ENCODE measurements at places on chromosomes 12 and 14.

- DNase-seq = no peak
These were observed 96.7 kb upstream of the PPP4R3A start for GRCh38 chr14:91606851-91607250.

DNA sequence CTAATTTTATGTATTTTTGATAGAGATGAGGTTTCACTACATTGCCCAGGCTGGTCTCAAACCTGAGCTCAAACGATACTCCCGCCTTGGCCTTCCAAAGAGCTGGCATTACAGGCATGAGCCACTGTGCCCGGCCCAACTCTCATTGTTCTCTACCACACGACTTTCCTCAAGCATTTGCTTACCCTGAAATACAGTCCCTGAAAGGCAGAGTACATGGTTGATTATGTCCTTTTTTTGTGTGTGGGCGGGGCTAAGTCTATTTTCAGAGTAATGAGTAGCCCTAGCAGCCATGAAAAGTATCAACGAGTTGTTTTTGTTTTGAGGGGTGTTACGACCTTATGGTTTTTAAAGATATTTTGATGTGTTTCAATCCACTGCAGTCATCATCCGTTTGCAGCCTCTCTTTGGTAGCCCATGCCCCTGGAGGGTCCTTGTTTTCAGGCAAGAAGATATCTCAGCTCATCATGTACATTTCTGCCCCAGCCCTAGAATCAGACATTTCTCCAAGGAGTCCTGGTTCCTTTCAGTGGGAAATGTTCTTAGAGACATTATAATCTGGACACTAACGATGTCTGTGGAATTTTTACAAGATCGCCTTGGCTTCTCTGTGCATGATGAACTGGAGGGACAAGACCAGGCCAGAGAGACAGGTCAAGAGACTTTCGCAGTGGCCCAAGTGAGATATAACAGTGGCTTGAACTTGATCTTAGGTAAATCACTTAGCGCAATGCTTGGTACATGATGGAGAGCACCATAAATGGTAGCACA is 8.7 kb downstream of the ACACB start:
- DNase-seq = no peak

GRCh38 chr14:46344327-46344937 is 307.1 kb downstream of the RPL10L start:
- DNase-seq = peak; percentile 13

DNA sequence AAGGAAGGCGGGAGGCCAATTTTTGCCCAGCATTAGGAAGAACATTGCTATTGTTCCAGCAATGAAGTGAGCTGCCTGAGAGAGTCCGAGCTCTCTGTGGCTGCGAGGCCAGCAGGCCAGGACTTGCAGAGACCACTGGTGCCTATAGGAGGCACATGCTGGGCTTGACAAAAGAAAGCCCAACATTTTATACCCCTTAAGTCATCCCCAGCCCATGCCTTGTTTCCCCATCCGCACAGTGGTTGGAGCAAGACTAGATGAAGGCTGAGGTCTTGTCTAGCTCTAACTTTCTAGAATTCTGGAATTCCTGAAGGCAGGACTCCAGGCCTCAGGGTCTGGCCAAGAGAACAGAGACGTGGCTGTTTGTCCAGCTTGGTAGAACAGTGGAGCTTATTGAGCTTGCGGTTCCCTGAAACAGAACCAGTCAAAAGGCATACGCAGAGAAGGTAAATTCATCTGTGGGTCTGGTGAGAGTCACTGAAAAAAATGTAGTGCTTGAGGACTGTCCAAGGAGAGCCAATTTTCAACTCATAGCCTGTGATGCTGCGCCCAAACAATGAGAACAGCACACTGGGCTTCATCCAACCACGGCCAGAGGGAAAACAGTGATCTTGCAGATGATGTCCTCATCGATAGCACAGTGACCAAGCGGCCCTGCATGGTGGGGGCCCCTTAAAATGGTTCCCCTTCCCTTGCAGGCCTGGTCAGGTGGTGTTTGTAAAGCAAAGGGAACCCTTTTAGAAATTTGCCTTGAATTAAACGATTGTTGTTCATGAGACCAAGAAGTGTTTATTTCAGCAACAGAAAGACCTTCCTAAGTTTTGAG is 27.1 kb upstream of the COL2A1 start:
- no peak for DNase-seq

GRCh38 chr12:53185582-53186153 is 4.9 kb upstream of the CSAD start:
- no peak for DNase-seq

DNA sequence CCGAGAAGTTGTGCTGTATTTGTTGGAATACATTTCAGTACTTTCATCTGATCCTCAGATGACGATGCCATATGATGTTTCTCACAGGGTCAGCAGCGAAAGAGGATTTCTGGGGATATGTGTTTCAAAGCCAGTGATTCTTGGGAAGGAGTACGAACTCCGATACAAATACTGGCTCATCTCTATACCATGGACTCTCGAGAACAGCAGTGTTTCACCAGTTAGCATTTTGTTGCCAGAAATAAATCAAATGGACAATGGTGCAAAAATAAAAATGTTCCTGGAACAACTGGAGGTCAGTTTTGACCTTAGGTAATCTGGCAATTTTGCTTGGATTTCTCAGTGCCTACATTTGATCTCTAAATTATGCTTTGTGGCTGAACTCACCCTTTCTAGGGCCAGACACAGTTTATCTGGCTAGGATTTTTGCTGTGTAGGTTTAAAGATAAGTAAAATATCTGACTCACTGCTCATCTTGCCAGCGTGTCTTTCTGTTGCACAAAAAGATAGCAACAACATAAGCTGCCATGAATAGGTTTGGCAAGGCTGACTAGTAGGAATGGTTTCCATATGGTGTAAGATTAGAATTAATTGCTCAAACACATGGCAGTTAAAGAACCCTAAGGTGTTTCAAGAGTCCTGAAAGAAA is 11.0 kb upstream of the MGP start:
- DNase-seq = no peak

DNA sequence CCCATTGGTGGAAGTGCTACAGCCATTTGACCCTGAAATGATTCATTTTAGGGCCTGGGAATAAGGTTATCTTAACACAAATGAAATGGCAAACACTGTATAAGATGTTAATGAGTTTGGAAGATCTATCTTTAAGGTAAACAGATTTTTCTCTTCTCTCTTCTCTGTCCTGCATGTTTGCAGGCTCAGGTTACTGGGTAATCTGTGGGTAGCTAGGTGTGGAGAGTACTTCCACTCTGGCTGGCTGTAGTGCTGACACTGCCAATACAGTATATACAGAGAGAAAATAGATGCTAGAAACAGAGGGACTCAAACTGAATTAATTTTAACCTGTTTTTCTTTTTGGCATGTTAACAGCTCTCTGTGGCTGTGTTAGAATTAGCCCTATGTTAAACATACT is 84.6 kb downstream of the SLC38A6 start:
- no peak for DNase-seq

- DNase-seq = no peak
These were observed 113.6 kb upstream of the EEA1 start for GRCh38 chr12:93042684-93043083.

GRCh38 chr14:91009501-91010152 is 50.8 kb downstream of the RPS6KA5 start:
- no peak for DNase-seq

DNA sequence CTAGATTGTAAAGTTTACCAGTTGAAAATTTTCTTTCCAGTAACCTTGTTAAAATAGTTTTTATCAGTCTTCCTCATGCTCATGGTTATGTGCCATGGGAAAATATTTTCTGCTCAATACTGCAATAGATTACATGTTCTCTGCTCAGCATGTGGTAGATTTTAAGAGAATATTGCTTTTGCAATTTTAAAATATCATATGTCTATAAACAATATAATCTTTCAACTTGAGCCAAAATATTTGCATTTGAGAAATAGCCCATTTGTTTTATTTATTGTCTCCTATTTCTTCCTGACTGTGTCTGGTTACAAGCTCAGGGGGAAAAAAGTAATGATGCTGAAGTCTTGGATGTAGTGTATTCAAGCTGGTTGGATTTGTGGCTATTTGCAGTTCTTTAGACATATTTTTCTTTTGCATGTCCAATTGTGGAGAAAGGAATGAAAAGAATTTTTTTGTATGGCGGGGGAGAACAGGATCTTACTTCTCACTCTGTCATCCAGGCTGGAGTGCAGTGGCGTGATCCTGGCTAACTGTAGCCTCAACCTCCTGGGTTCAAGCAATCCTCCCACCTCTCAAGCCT is 342.6 kb upstream of the NAV3 start:
- DNase-seq = no peak

DNA sequence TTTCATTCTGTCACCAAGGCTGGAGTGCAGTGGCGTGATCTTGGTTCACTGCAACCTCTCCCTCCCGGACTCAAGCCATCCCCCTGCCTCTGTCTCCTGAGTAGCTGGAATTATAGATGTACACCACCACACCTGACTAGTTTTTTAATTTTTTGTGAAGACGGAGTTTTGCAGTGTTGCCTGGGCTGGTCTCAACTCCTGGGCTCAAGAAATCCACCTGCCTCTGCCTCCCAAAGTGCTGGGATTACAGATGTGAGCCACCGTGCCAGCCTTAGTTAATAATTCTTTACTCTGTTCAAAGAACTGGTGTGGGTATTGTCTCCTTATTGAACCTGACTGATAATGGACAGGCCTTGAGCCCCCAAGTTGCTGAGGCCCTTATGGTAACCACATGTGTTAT is 10.4 kb upstream of the KRT7 start:
- DNase-seq = no peak

- DNase-seq = no peak
These were observed 1.5 kb downstream of the VPS37B start for GRCh38 chr12:122894193-122895121.

DNA sequence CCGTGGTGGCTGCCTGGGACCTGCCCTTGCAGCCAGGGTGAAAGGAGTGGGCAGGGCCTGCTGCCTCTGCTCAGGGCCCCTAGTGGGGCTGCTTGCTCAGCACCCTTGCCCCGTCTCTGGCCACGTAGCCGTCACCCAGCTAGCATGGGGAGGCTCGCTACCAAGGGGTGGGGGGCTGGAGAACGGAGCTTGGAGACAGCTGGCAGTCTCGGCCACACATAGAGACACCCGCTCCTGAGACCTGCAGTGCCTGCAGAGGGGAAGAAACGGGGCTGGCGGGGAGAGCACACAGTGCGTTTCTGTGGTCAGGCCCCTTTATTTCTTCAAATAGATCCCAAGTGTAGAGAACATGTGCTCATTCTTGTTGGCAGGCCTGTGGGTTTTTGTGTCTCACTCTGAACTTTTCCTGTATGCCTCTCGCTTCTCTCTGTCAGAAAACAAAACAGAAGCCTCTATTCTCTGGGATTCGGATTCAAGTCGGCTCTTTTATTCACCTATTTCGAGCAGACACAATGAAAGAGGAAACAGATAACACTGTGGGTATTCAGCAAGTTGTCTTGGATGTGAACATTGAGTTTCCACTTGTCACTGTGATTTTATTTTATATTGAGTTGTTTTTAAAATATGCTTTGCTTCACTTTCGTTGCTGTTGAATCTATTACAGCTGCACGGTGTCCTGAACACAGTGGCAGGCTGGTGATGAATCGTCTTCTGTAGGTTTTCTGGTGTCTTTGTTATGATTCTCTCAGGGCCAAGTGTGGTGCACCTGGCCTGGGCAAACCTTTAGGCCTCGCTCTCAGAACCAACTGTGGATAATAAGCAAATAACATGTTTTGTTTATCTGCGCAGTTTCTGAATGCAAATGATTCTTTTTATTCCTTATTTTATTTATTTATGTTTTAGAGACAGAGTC is 26.5 kb downstream of the PACS2 start:
- no peak for DNase-seq

DNA sequence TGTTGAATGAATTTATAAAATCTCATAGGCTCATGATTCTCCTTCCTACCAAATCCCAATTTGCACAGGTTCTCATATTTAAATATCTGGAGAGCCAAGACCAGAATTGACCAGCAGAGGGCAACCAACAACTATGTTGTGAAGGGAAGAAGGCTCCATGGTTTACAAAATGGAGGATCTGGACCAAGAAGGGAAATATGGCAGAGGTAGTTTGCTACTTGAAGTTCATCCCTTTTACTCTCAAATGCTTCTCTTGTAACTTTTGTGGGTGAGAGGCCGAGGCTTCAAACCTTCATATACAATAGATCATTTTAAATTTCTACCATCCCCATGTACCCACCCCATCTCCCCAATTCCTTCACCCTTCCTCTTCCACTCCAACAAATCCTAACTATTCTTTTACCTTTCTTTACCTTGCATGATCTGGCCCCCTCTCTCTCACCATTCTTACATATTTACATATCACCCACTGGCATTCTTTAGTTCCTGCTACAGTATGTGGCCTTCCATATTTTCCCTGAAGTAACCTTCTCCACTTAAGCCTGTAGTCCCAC is 3.8 kb upstream of the SMARCC2 start:
- DNase-seq = peak; percentile 65

GRCh38 chr12:52423661-52424500 is 10.3 kb downstream of the KRT75 start:
- no peak for DNase-seq

GRCh38 chr12:57543581-57543980 is 3.4 kb downstream of the DCTN2 start:
- DNase-seq = no peak

- DNase-seq = no peak
These were observed 1.3 kb downstream of the GPRC5A start for GRCh38 chr12:12892681-12893141.

DNA sequence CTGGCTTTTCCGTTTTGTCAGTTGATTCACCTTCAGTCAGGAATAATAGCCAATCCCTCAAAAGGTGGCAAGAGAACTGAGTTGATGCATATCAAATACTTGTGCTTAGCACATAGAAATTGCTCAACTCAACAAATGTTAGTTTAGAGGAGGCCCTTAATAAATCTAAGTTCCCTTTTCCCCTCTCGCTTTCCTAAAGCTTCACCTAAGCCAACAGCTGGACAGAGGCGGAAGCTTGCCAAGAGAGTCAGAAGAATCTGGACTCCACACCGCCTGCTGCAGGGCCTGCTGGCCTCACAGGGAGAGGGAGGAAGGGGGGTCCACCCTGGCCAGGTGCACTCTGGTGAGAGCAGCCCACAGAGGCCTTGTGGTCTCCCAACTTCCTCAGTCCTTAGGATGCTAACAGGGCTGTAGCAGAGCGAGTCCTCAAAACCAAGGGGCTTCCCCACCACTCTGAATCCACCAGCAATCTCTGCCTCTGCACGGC is 213.1 kb downstream of the CHST11 start:
- no peak for DNase-seq

DNA sequence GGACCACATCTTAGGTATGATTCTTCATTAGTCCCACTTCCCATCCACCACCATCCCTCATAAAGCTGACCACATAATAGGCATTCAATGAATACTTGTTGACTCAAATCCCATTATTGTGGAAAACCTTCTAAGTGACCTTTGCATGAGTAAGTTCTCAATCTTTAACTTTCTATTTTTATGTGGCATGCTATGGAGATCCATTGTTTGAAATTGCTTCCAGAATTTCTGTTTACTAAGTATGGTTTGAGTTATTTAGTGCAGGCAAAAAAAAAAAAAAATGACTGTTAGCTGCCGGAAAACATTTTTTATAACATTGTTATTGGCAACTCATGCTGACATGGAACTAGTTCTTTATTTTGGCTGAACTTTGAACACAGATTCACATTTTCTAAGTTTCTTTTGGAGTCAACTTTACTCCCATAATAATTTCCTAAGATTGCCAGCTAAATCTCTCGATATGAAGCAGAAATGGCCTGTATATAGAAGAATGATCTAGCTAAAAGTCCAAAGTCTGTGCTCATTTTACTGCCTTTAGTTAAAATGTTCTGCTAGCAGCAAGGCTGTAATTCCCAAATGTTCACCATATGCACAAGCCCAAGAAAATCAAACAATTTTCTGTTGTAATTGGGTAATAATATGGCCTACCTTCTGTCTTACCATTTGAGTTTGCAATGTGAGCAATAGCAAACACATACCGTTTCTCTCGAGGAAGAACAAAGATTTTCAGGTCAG is 77.9 kb downstream of the PTGER2 start:
- no peak for DNase-seq

- DNase-seq = no peak
These were observed 22.7 kb downstream of the SLC38A1 start for GRCh38 chr12:46246021-46246700.
